Ovary (tissue), 10 donors: ENCODE measurements at places on chromosomes 1 and 21. TPM values are rescaled to one million over a fixed set of nuclear protein-coding genes. Genes with fewer than 3 reads are reported as not detected.

GRCh38 chr1:156064615-156065014 lies 3.7 kb downstream of the RAB25 start:
- no peak for DNase-seq

DNA sequence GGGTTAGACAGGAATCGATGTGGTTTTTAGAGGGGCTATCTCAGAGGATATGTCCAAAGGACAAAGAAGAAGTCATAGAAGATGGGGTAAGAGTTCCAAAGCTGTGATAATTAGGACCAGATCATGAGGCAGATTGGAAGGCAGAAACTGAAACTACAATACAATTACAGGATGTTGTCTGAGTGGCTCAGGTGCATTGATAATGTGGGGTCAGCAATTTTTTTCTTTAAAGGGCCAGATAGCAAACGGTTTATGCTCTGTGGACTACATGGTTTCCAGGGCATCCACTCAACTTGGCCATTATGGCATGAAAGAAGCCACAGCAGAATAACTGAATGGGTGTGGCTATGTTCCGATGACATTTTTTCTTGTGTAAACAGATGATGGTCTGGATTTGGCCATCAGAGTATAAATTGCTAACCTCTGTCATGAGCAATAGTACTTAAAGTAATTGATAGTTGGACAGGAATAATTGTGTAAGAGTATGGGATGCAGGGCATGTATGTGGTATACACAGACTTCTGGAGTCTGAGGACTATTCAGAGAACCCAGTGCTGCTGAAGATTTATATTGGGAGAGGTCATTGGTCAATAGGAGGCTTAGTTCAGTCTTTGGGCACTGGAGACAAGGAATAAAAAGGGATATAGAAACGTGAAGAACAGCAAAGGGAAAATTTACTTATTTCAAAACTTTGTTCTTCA lies 198.4 kb upstream of the ADGRL4 start:
- no peak for DNase-seq

Gene TBX19
- total RNA-seq: 4.1 TPM

Gene RGSL1
- not detected for total RNA-seq

- no peak for DNase-seq
Measured at GRCh38 chr1:231950331-231951128, 323.9 kb downstream of the DISC1 start.

GRCh38 chr1:9761855-9762254 lies 61.9 kb downstream of the CLSTN1 start:
- no peak for DNase-seq

Gene MANEAL
- not detected for total RNA-seq

Gene CAMTA1
- total RNA-seq: 80.8 TPM
